Activated gamma-delta T cell treated with Interleukin-2 at 50 U/mL for 16 hours (primary cell): ENCODE measurements at places on chromosomes 1 and 21.

GRCh38 chr1:161719325-161719611 is 2.1 kb upstream of the FCRLB start:
- DNase-seq: no peak

DNA sequence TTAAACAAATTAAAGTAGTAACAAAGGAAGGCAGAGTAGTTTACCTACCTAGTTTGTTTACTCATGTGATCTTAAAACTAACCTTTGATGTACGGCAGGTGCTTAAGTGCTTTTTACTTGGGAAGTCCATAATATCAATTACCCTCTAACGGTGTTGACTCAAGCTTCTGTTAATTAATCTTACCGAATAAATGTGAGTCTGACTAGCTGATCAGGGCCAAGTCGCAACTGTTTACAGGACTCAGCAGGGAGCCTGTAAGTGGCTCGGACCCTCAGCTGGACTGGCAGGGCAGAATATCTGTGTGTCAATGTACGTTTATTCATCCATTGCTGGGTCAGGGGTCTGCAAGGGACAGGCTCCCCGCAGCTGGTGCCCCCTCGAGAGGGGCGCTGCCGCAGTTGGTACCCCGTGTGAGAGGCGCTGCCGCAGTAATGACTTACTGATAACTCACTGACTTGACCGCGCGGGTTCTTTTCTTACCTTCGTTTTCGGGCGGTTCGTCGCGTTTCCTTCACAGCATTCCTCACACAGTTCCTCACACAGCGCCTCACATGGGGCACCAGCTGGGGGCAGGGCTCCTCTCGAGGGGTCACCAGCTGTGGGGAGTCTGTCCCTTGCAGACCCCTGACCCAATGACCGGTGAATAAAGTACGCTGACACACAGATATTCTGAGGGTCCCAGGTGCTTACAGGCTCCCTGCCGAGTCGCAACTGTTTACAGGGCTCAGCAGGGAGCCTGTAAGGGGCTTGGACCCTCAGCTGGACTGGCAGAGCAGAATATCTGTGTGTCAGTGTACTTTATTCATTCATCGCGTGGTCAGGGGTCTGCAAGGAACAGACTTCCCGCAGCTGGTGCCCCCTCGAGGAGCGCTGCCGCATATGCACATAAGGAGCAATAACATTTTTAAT is 3.0 kb downstream of the FMO1 start:
- DNase-seq: peak; percentile 7

- DNase-seq: no peak
Measured at GRCh38 chr1:97461782-97462181, 459.1 kb downstream of the DPYD start.

- no peak for DNase-seq
Measured at GRCh38 chr1:232292239-232292638, 337.7 kb downstream of the SIPA1L2 start.

DNA sequence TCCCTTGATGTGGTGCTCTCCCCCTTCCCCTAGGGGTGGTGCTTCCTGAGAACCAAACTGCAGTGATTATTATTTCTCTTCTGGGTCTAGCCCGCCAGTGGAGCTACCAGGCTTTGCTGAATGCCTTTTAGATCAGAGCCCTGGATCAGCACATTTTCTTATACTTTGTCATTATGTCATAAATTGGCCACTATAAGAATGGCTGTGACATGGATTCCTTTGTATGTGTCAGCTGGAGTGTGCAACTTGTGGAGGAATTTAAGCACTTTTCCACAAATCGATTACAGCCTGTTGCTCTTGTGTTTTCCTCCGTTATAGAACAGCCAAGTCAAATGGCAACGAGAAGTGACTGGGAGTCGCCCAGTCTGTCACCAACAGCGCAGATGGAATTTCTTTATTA is 273.3 kb downstream of the DUSP10 start:
- no peak for DNase-seq

DNA sequence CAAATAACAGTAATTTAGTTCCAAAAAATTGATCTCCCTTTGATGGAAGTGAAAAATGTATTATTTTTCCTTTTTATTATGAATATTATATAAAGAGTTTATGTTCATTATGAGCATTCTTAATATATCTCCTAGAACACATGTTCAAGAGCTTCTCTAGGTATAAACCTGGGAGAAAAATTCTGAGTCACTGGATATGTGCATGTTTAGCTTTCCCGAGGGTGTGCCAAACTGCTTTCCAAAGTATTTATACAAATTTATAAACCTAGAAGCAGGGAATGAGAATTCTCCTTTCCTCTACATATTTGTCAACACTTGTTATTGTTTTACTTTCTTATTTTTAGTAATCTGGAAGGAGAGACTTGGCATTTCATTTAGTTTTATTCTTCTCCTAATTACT is 25.0 kb downstream of the XCL2 start:
- no peak for DNase-seq

- DNase-seq: no peak
Measured at GRCh38 chr1:231983588-231984193, 357.1 kb downstream of the DISC1 start.

- no peak for DNase-seq
Measured at GRCh38 chr21:28250946-28251345, 741.7 kb downstream of the LTN1 start.

GRCh38 chr1:27868556-27868931 is 3.8 kb upstream of the THEMIS2 start:
- DNase-seq: no peak

GRCh38 chr1:219299420-219299819 is 125.7 kb downstream of the LYPLAL1 start:
- DNase-seq: no peak

- DNase-seq: no peak
Measured at GRCh38 chr1:20552728-20553445, 514 bp downstream of the FAM43B start.

- DNase-seq: no peak
Measured at GRCh38 chr1:52667290-52667689, 30.9 kb downstream of the COA7 start.

GRCh38 chr1:160741612-160742348 is 2.7 kb downstream of the SLAMF7 start:
- DNase-seq: no peak
